ENCODE measurements at places on chromosomes 1 and 21.
A peak's percentile ranks its signal among the peaks of the same experiment; 100 is the strongest.

- peaks cover 8% of the 10 kb centered on the region for H3K4me1 ChIP-seq
- no peaks in the 10 kb centered on the region for H3K27me3 ChIP-seq
- no peak for DNase-seq
- H3K4me3 ChIP-seq = no peak overlapping the region
- H3K27ac ChIP-seq = no peak overlapping the region
- no peaks in the 10 kb centered on the region for H3K36me3 ChIP-seq
Observed at GRCh38 chr1:40834968-40835545, 27.1 kb downstream of the CITED4 start.

- no peak overlapping the region for H3K4me3 ChIP-seq
- H3K27ac ChIP-seq = no peak overlapping the region
- H3K36me3 ChIP-seq = no peaks in the 10 kb centered on the region
- H3K4me1 ChIP-seq = no peaks in the 10 kb centered on the region
- H3K27me3 ChIP-seq = no peaks in the 10 kb centered on the region
Observed at GRCh38 chr1:67572594-67573221, 112.3 kb upstream of the GADD45A start.

DNA sequence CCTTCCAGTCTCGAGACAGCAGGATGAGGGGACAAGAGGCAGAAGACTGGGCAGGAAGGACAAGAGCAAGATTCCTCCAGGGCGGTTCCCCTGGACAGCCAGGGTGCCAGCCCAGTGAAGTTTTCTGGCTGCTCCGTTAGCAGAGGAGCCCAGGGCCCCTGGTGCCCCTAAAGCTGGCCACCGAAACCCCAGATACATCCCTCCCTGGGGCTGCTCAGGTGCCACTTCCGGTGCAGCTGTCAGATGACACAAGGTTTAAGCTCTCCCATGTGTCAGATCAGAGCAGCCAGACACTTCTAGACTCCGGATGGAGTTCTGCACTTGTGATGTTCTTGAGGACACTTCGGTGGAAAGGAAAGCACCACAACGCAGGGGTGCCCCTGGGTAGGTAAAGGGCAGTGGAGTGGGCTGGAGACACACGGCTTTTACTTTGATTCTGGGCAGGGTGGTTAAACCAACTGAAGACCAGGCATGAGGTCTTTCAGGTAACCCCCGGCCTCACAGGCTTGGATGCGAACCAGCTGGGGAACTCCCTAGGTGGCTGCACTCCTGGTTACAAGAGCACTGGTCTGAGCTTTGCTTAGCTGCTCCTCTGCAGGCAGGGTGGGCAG is 85.7 kb downstream of the ITPKB start:
- DNase-seq = peak; percentile 68
- H3K4me3 ChIP-seq = peak overlapping the region; percentile 80
- H3K27me3 ChIP-seq = no peaks in the 10 kb centered on the region
- peaks cover 27% of the 10 kb centered on the region for H3K4me1 ChIP-seq
- H3K27ac ChIP-seq = no peak overlapping the region
- peaks cover 32% of the 10 kb centered on the region for H3K36me3 ChIP-seq

GRCh38 chr21:26795866-26796329 is 49.3 kb downstream of the ADAMTS1 start:
- H3K36me3 ChIP-seq = no peaks in the 10 kb centered on the region
- no peak for DNase-seq
- no peaks in the 10 kb centered on the region for H3K4me1 ChIP-seq
- peaks cover 9% of the 10 kb centered on the region for H3K27me3 ChIP-seq
- no peak overlapping the region for H3K27ac ChIP-seq
- H3K4me3 ChIP-seq = no peak overlapping the region

DNA sequence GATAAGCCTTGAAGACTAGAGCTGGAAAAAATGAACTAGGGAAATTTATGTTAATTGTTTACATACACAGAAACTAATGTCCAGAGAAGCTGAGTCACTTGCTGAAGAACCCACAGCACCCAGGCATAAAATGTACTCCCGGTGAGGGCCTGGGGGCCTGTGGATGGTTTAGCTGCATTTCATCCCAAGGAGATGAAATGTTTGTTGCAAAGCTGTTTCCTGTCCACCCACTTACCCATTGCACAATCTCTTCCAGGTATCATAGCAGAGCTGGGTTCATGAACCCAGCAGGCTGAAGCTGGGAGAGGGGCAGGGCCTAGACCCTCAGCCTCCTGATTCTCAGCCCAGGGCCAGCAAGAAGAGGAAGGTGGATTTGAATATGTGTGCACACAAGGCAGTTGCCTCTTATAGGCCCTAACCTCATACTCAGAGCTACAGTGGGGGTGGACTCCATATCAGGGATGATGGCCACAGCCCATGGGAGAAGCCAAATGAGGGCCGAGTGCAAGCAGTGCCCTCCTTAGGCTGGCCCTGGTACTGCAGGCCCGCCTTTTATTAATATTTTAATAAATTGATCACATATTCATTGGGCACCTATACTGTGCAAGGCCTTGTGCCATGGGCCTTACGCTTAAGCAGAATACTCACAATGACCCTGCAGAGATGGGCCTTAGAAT is 110.8 kb downstream of the LACTBL1 start:
- no peak overlapping the region for H3K4me3 ChIP-seq
- no peaks in the 10 kb centered on the region for H3K36me3 ChIP-seq
- no peak overlapping the region for H3K27ac ChIP-seq
- no peak for DNase-seq

DNA sequence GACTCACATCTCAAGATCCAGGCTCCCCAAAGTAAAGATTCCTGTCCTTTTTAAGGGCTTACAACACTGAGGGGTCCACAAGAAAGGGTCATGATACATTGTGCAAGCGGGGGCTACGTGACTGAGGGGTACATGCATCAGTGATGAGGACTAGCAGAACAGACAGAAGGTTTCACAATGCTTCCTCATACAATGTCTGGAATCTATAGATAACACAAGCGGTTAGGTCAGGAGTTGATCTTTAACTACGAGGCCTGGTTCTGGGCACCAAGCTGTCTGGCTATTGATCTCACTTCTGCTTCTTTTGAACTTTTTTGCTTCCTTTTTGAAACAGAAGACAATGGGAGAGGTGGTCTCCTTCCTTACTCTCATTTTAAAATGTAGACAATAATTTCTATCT is 718.6 kb downstream of the AMY1C start:
- H3K4me1 ChIP-seq = no peaks in the 10 kb centered on the region
- no peaks in the 10 kb centered on the region for H3K36me3 ChIP-seq
- H3K4me3 ChIP-seq = no peak overlapping the region
- no peak for DNase-seq
- H3K27me3 ChIP-seq = no peaks in the 10 kb centered on the region
- H3K27ac ChIP-seq = no peak overlapping the region

GRCh38 chr1:45103534-45103933 is 91.5 kb downstream of the UROD start:
- no peaks in the 10 kb centered on the region for H3K4me1 ChIP-seq
- no peaks in the 10 kb centered on the region for H3K27me3 ChIP-seq
- no peak overlapping the region for H3K27ac ChIP-seq

DNA sequence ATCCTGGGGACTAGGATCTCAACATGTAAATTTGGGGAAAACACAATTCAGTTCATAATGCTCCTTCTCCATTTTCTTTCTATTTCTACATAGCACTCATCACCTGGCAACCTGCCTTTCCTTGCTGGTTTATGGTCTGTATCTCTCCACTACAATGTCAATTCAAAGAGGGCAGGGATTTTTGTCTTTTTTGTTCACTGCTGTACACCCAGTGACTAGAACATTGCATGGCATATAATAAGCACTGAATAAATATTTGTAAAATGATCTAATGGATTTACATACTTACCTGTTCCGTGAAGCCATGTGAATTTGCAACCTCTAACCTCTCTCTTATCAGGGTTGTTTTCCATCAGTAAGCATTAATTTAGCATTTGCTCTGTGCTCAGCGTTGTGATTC is 27.4 kb upstream of the TBX15 start:
- no peaks in the 10 kb centered on the region for H3K4me1 ChIP-seq
- DNase-seq = no peak
- no peak overlapping the region for H3K27ac ChIP-seq
- H3K36me3 ChIP-seq = peaks cover 29% of the 10 kb centered on the region

- no peaks in the 10 kb centered on the region for H3K4me1 ChIP-seq
- no peak for DNase-seq
- H3K4me3 ChIP-seq = no peak overlapping the region
- no peaks in the 10 kb centered on the region for H3K27me3 ChIP-seq
- no peak overlapping the region for H3K27ac ChIP-seq
Observed at GRCh38 chr1:189226779-189227178, 1250.9 kb downstream of the BRINP3 start.

- no peak overlapping the region for H3K27ac ChIP-seq
- no peaks in the 10 kb centered on the region for H3K27me3 ChIP-seq
- H3K36me3 ChIP-seq = no peaks in the 10 kb centered on the region
- no peak for DNase-seq
- H3K4me3 ChIP-seq = no peak overlapping the region
Observed at GRCh38 chr1:115056395-115056798, 26.8 kb downstream of the TSHB start.

GRCh38 chr1:29365906-29366670 is 129.8 kb downstream of the PTPRU start:
- H3K4me1 ChIP-seq = no peaks in the 10 kb centered on the region
- H3K36me3 ChIP-seq = no peaks in the 10 kb centered on the region
- no peak for DNase-seq
- no peak overlapping the region for H3K27ac ChIP-seq

DNA sequence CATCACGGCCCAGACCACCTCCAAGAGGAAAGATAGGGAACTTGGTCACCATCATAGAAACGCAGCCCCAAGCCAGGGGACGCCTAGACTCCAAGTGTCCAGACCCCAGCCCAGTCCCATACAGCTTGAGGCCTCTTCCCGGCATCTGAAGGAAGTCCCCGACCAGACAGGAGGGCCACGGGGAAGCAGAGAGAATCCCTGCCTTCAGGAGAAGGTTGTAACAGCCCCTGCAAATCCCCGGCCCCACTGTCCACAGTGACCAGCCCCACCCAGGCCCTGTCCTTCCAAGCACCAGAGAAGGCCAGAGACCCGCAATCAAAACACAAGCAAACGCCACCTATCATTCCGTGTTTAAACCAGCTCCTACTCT is 1.7 kb downstream of the SLC19A1 start:
- DNase-seq = no peak
- peaks cover 28% of the 10 kb centered on the region for H3K4me1 ChIP-seq
- peak overlapping the region; percentile 84 for H3K27ac ChIP-seq
- H3K4me3 ChIP-seq = peak overlapping the region; percentile 86

Measured in activated T-cell treated with anti-CD3 and anti-CD28 coated beads, Interleukin-2, amount 50 U/mL, for 24 hours (primary cell).